Erythroblast (primary cell): ENCODE measurements at places on chromosomes 2 and 18.
A peak's percentile ranks its signal among the peaks of the same experiment; 100 is the strongest.

GRCh38 chr2:234355021-234355720, 141.7 kb downstream of the ARL4C start:
- no peak for DNase-seq

DNA sequence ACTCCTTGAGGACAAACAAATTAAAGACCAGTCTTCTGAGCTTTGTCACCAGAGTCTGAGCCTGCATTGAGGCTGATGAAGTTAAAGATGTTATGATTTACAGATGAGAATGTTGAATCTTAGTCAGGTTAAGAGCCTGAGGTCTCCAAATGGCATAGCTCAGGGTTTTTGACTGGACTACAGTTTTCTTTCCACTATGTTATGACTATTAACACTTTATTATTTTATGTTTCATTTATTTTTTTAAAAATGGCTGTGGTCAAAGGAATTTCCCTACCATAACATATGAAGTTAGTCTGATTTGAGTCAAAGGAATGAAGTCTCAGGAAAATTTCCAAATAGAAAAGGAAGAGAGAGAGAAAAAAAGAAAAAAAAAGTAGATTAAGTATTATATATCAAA, 39.7 kb upstream of the CWC22 start:
- no peak for DNase-seq

DNA sequence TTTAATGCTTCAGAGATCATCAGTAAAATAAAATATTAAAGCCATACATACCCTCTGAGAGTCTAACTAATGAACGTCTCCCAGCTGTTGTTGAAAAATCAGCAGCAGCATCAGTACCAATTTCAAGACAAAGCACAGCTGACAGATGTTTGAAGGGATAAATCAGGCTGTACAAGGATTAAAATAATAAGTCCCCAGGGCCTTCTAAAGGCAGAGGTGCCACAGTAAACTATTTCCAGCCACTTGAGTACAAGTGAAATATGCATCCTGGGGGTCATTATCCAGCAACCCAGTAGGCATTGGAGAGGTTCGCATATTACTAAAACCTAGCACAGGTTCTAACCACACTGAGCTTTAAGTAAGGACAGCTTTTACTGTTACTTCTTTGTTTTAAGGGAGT, 76.9 kb downstream of the NXPH2 start:
- no peak for DNase-seq

GRCh38 chr18:53886058-53886457, 338.4 kb downstream of the MBD2 start:
- DNase-seq, result no peak

DNA sequence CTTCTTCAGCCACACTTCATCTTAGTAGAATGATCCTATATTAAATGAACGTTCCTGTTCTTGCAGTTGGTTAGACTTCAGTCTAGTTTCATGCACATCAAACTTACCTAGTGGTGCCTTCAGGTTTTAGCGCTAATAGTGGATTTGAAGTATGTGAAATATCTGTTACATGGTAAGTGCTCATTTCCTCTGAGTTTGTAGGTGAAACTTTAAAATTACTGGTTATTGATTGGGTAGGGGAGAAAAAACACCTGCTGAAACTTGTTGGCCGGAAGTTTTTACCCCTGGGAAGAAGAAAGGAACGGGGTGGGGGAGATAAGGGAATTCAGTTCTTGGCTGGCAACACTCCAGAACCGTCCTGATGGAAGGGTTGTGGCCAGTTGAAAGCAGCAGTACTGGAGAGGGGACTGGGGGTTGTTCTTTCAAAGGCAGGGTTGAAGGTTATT, 112.8 kb downstream of the SPTBN1 start:
- DNase-seq, result no peak

DNA sequence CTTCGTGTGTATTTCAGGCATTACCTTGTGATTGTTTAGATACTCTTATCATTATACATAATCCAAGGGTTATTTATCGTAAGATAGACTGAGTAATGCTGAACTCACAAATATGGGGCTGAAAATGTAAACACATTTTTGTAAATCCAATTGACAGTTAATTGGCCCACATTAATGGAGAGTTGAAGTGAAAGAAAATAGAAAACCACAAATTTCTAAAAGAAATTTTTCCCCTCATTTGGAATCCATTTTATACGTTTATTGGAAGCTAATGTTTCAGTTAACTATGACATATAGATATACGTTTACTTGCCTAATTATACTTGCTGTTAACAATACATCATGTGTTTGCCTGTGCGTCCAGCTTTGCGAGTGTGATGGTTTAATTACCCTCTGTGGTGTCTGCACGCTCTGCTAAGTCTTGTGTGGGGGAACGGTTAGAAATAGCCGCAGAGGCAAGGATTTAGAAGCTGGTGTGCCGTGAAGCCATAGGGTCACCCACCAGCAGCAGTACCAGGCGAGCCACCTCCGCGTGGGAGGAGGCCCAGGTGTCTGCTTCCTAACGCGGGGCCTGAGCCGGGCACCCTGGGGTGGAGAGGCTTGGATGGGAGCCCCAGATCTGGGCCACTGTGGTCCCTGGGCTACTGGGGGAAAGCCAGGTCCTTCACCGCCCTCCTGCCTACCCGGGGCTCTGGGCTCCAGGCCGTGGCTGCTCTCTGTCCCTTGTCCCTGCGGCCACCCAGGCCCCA, 38.0 kb downstream of the TSHZ1 start:
- no peak for DNase-seq

DNA sequence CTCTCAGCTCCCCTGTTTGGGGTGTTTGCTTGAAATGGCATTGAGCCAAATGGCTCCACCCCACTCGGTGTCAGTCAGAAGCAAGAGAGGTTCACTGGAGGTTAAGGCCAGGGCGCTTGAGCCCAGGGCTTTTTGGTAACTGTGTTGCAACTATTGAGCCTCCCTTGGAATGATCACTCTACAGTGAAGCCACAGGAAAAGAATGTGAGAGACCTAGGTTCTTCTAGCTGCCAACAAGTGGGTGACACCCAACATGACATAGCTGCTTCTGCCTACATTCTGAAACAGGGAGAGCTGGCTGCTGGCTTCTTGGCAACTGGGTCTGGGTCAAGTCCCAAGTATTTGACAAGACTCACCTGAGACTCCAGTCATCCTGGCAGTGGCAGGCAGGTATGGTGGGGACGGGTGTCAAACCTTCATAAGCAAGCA, 7.1 kb upstream of the GRHL1 start:
- peak; percentile 71 for DNase-seq
